K562 (cell line): ENCODE measurements at places on chromosomes 12 and 14.

- DNase-seq: no peak
These were observed 16.8 kb downstream of the FAM181A start for GRCh38 chr14:93943930-93944329.

DNA sequence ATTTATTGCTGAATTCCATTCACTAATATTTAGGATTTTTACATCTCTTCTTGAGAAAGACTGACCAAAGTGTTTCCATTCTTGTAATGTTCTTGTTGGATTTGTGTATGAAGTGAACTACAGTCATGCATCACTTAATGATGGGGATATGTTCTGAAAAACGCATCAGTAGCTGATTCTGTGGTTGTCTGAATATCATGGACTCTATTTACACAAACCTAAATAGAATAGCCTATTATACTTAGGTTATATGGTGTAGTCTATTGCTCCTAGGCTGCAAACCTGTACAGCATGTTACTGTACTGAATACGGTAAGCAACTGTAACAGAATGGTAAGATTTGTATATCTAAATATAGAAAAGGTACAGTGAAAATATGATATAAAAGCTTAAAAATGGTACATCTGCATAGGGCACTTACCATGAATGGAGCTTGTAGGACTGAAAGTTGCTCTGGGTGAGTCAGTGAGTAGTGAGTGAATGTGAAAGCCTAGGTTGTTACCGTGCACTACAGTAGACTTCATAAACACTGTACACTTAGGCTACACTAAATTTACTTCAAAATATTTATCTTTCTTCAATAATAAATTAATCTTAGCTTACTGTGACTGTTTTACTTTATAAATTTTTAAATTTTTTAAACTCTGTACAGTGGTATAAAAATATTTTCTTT is 27.6 kb upstream of the P2RX4 start:
- no peak for DNase-seq

DNA sequence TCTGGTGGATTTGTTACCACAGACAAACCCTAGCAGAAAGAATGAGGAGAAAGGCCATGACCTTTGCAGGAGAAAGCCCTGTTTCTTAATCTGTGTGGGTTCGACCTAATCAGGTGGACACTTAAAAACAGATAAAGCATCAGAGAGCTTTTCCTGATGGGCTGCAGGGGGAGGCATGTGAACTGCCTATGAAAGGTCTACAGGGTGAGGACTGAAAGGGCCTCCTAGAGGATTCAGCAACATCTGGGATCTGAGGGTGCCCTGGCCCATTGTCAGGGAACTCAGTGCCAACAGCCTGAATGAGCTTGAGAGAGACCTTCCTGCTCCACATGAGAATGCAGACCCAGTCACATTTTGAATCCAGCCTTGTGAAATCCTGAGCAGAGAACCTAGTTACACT is 178.8 kb upstream of the DDHD1 start:
- no peak for DNase-seq

DNA sequence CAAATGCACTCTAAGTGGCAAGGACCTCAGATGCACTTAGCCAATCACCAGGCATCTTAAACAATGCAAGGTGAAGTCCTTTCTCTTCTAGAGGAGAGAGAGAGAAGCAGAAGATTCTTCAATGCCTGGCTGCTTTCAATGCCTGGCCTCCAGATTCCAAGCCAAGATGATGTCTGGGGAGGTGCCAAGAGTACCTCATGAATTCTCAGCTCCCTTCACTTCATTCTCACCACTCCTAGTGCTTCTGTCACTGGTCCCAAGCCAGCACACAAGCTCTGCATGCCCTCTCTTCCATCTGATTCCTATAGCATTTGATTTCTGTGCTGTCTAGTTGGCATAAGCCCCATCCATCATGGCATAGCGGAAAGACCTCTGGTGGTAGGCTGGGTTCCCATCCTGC is 225.0 kb downstream of the KSR2 start:
- DNase-seq: no peak

DNA sequence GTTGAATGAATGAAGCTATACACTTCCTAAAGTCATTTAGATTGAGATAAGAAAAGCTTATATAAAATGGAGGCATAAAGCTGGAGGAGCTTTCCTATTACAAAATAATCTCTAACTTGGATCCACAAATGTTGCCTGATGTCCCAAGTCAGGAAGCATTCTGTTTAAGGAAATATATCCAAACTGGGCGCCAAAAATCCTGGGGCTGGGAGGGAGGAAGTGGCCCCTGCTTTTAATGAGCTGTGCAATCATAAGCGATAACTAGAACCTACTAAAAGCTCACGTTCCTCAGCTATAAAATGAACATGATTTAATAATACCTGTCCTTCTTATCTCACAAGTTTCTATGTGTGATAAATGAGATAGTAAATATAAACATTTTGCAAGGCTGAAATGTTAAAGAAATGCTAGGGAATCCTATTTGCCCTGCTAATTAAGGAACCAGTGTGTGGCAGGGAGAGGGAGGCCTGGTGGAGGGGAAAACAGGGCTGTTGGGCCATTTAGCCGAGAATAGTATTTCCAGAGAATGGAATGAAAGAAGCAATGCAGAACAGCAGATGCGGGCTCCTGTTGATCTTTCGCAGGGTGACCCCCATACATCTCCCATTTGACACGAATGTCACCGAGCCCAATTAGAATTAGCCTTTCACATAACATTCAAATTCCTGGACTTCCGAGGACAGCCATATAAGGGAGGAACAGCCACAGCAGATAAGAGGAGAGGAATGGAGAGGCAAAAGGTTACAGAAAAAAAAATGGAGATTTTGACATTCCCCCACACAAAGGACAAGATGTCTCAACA is 25.9 kb downstream of the DUSP6 start:
- no peak for DNase-seq

GRCh38 chr14:76782115-76782884 is 21.0 kb downstream of the VASH1 start:
- no peak for DNase-seq

DNA sequence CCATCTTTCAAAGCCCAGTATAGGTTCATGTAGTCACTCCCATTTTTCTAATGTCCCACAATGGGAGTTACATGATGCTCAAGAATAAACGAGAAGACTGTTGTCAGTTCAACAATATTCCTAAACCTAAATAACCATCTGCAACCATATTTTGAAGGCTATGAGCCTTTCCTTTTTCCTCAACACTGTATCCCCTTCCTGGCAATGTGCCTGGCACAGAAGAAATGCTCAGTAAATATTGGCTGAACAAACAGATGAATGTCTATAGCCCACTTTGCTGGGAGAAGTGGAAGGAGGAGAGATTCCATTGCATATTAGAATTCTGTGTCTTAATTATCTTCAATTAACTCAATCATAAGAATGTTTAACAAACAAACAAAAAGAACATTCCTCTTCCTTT is 6.1 kb downstream of the ARMH4 start:
- no peak for DNase-seq

DNA sequence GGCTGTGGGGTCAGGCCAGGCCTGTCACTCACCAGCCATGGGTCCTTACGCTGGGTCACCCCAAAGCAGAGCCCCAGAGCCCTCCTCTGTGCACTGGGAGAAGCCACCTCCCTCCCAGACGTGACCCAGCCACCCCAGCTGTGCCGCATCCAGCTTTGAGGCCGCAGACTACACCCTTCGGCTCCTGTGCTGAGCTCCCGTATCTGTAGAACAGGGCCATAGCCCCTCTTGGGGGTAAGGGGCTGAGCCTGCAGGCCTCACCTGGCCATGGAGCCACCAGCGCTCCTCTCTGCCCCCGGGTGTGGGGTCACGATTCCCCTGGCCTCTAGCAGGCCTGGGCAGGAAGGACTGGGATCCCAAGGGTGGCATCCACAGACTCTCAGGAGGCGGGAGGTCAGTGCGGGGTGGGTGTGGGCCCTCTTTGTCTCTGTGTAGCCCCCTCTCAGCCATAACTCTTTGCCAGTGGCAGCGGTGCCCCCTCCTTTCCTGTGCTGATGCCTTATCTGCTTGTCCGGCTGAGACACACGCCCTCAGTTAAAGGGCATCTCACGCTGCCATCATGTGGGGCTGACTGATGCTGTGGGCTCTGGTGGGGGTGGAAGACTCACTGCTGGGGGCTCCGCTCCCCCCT is 16.3 kb downstream of the ASPG start:
- no peak for DNase-seq

GRCh38 chr14:64734990-64735389 is 30.8 kb downstream of the PLEKHG3 start:
- DNase-seq: no peak

DNA sequence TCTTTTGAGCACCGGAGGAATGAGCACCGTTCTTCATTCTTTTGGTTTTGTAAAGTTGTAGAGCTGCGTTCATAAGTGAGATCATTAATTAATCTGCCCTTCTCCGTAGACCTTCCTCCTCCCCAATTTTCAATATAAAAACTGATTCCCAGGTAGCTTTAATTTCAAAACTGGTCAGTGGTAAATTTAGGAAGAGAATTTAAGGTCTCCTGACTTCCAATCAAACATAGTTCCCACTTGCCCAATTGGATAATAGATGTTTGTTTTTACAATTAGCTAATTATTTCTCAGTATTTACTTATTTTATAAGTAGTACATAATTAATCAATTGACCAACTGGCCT is 27.2 kb upstream of the YBX3 start:
- no peak for DNase-seq

DNA sequence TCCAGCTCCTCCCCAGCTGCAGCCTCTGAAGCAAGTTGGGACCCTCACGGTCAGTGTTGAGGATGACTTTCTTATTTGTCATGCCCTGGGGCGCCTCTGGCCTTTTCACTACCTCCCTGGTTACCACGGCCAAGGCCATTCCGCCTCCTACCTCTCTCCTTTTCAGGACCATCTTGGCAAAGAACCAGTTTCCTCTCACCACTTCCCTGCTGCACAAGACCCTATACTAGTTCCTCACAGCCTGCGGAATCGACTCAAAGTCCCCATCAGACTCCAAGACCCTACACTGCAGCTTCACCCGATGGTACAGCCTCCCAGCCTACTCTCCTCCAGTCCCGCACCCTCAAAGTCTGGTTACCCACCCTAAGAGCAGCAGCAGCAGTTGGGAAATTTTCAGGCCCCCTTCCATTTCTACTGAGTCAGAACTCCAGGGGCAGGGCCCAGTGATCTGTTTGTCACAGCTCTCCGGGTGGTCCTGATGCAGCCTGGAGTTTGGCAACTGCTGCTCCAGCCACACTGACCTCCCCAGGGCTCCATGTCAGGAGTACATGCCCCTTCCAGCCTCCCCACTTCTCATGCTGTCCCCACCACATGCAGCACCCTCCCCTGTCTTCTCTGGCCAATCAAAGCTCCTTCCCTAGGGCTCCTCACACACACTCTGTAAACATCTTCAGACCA is 5.4 kb downstream of the VWF start:
- DNase-seq: no peak

DNA sequence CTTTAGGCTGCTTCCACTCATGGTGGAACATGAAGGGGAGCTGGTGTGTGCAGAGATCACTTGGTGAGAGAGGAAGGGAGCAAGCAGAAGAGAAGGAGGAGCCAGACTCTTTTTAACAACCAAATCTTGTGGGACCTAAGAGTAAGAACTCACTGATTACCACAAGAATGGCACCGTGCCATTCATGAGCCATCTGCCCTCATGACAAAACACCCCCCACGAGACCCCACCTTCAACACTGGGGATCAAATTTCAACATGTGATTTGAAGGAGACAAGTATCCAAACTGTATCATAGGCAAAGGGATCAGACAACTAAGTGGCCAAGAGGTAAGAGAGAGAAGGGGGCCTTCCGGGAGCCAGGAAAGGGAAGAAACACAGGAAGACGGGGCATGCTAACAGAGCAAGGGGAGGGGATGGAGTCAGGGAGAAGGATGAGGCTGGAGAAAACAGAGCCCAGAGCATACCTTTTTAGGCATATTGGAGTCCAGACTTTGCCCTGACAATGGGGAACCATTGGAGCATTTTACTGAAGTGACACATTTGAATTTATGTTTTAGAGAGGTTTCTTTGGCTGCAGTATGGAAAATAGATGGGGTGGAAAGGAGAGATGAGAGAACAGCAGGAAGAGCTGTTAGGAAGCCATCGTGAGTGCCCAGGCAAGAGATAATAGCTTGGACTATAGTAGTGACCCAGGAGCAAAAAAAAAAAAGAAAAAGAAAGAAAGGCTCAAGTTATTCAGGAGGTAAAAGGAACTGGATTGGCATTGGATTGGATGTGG is 204.4 kb upstream of the NUDT4 start:
- no peak for DNase-seq

DNA sequence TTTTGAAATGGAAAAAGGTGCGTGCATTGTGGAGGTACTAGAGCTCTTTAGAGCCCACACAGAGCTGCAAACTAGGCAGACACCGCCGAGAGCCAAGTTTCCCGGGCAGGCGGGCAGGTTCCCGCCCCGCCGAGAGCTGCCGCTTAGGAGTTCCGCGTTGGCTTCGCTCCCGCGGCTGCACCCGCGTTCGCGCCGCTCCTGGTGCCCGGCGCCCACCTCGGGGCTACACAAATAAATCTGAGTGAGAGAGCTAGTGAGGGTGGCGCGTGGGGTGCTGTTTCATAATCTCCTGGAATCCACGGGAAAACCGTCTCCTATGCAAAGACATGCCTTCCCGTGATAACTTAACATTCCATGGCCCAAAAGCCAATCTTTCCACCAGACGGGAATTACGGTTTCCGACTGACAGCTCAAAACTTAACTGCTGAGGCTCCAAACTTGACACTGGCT is 645 bp downstream of the KITLG start:
- DNase-seq: no peak

DNA sequence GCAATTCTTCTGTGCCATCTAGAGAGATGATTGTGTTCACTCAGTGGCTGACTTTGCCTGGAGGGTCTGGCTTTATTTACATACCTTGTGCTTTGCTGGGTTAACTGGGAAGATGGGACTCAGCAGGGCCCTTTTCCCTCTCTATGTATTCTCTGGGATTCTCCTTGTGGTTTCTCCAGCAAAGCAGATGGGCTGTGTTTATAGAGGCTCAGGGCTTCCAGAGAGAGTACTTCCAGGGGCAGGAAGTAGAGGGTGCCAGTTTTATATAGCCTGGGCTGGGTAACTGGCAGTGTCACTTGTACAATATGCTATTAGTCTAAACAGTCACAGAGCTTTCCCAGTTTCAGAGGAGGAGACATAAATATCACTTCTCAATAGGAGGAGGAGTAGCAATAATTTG is 509.9 kb downstream of the DIO2 start:
- DNase-seq: no peak
